ENCODE measurements at places on chromosomes 13 and 19.

- DNase-seq = no peak
These were observed 26.4 kb downstream of the C13orf46 start for GRCh38 chr13:113947311-113948033.

- DNase-seq = no peak
These were observed 112.4 kb upstream of the RNF113B start for GRCh38 chr13:98289339-98289945.

GRCh38 chr13:28717170-28717569, 1.6 kb downstream of the SLC46A3 start:
- no peak for DNase-seq

GRCh38 chr19:15280048-15280725, 47.9 kb upstream of the EPHX3 start:
- DNase-seq = no peak

- peak; percentile 59 for DNase-seq
These were observed 433 bp downstream of the SIX5 start for GRCh38 chr19:45768655-45768983.

DNA sequence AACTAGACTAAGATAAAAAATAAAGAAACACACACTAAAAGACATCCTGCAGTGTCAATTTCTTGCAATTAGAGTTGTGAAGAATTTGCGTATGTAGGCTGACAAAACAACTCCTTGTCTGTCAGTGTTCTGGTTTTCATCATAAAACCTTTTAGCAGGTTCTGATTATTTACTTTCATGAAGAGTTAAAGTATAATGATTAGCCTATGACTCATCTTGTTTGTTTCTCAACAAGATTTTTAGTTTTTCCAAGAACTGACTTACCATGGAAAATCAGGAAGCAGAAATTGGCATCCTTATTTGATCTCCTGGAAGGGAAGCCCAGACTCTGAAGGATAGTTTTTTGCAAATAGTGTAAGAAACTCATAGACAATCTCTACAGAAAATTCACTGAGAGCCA, 848.7 kb upstream of the PCDH9 start:
- no peak for DNase-seq

DNA sequence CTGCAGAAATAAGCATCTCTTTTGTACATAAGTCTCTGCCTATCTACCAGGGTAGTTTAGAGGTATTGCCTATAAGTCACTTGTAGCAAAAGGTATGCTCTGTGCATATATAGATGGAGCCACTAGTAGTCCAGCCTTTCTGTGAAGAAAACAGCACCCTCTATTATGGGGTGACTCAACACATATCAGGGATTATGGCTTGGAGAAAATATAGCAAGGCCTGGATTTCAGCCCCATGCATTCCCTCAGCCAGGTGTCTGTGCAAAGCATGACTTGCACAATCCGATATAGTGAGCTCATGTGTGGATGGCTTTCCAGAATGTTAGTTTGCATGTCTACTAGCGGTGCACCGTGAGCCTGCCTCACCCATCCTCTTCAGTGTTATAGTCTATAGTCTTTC, 13.4 kb upstream of the NALCN start:
- no peak for DNase-seq

DNA sequence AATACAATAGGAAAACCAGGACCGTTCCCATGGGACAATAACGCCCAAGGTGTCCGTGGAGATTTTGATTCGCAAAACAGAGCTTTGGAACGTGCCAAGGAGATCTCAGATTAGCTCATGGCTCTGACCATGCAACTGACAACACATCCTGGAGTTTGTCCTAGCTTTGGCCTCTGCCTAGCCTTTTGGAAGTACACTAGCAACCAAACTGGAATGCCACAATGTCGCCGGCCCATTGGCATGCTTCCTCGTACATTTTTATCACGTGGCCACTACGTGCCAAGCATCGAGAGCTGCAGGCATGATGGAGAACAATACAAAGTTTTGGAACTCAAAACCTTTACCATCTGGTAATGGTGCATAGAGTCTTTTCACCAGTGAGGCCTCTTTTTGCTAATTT, 256.5 kb downstream of the DCLK1 start:
- DNase-seq = no peak

GRCh38 chr19:14073261-14073924, 807 bp downstream of the MISP3 start:
- DNase-seq = peak; percentile 76

DNA sequence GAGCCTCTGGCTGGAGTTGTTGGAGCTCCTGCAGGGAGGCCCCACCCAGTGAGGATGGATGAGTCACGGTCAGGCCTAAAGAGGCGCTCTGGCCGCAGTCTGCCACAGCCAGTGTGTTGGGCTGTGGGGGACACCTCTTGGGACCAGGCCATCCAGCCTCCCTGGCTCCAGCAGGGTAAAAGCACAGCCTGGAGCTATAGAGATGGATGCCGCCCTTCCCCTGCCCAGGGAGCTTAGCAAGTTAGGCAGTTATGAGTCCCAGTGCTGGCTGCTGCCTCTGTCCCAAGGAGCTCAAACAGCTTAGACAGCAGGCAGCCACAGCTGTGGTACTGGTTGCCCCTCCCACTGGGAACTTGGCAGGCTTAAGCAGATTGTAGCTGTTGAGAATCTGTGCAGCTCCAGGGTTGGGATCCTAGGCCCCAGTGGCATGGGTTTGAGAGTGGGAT, 100.9 kb downstream of the NDFIP2 start:
- DNase-seq = no peak

DNA sequence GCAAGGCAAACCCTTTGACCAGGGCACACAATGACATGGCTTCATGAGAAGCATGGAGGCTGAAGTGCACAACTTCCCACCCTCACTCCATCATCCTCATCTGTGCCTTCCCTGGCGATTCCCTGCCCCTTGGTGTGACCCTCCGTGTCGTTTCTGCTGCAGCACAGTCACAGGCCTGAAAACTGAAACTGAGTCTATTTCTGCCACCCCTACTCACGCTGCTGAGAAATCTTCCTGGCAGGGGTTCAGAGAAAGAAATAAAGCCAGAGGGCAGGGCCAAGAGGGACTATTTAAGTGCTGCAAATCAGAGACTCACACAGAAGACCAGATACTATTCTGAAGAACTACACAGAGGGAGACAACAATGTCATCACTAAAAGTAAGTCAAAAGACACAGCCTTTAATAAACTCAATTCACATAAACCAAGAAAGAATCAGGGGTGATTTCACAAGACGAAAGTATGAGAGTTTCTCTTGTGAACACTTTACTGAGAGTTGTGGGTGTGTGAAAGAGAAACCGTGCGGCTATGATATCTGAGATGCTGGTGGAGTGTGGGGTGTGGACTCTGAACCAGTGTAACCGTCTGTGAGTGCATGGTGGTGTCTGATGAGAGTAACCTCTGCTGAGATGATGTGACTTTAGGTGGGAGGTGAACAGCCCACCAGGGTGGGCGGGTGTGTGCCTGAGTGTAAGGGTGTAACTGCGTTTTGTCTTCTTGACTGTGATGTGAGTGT, 23.5 kb downstream of the LGALS16 start:
- no peak for DNase-seq

DNA sequence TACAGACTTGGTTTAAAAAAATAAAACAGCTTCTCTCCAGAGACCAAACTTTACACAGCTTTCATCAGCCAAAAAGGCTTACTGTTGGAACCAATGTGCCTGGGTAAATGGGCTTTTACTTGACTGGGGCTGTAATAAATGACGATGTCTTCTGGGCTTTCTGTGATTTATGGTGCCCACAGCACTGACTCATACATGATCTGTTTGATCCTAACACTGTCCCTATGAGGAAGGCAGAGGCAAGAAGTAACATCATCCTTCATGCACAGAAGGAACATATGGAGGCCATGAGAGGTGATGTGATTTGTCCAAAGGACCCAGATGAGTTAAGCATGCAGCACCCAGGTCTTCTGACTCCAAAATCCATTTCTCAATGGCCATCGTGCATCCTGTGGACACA, 77.4 kb downstream of the DOCK9 start:
- DNase-seq = no peak

DNA sequence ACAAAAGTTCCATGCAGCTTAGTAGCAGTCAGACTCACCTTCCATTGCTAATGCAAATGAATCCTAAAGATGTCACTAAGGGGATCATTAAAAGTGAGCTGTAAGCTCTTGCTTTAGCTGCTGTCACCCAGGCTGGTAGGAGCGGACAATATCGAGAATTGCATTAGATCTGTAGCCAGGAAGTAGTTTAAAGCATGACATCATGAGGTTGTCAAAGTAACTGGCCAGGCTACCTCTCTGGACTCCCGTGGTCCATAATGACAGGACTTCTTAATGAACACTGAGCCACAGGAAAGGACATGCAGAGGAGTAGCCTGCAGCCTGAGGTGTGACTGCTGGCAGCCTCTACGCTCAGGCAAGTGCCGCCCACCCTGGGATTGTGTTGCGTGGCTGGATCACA, 522.3 kb upstream of the NBEA start:
- no peak for DNase-seq

DNA sequence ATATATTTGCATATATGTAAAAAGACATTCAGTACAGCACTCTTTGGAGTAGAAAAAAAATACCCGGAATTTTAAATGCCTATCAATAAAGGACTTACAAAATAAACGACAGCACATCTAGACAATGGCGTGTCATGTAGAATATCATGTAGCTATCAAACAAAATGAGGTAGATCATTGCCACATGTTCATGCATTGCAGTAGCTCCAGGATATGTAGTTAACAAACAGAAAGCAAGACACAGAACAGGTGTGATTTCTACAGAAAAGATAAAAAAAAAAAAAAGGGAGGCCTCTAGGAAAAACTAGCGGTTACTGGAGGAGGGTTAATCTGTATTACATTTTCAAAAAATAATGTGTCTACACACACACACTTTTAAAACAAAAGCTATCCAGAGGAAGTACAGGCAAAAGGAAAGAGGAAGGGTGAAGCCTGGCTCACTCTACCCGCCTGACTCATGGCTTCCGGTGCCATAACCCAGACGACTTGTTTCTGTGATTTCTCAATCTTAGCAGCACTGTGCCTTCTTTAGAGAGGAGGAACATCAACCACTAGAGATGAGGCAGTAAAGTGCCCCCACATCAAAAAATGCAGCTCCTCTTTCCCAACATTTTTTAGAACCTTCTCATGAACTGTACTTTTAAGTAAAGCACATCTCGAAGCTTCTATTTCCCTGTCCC, 6.9 kb downstream of the KCTD12 start:
- DNase-seq = no peak

DNA sequence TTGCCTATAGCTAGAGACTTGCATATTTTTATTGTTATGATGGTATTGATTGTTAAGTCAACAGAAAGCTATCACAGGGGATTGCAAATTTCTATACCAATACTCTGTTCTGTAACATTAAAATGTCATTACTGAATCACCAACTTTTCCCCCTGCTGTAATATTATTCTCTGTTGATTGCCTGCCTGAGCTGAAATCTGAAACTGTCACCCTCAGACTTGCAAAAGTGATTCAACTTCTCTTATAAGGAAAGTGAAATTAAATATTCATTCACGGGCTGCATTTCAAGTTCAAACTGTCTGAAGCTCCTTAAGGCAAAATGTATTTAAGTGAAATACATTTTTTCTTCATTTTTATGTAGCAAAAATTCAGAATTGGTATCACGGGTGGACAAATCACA, 723.2 kb downstream of the PCDH9 start:
- DNase-seq = no peak

DNA sequence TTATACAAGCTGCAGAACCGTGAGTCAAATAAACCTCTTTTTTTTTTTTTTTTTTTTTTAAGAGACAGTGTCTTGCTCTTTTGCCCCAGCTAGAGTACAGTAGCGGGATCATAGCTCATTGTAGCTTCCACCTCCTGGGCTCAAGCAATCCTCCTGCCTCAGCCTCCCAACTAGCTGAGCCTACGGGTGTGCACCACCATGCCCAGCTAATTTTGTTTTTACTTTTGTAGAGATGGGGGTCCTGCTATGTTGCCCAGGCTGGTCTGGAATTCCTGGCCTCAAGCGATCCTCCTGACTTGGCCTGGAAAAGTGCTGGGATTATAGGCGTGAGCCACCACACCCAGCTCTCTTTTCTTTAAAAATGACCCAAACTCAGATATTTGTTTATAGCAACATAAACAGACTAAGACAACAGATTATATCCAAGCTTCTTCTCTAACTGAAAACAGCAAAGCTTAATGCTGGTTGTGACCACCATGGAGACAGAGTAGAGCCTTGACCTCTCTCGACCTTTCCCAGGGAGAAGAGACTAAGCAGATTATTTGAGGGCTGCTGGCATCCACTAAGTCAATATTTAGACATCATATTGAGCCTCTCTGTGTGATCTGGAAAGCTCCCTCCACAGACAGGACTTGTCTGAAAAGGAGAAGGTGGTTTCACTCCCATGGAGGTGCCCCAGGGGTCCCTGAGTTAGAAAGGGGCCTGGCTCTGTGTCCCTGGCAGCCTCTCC, 150.0 kb downstream of the KCTD15 start:
- no peak for DNase-seq

DNA sequence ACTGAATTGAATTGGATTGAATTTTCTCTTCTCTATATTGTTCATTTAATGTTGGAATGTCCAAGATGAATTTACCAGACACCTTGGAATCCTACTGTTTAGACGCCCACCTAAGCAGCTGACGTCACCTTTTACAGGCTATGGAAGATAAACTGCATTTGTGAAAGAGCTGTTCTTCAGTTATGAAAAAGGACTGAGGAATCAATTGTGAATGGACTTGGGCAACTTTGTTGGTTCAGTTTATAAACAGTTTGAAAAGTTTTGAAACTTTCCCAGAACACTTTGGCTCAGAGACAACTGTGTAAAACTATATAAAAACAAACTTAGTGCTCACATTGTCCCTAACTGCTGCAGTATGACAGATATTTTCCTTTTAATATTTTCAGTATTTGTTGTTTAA, 590.8 kb upstream of the SPRY2 start:
- no peak for DNase-seq

- DNase-seq = no peak
These were observed 32.1 kb upstream of the DCLK1 start for GRCh38 chr13:36163286-36163685.

Measured in endothelial cell (in vitro differentiated cells).